NCI-H146 (cell line): ENCODE measurements at places on chromosomes 16 and 17.

DNA sequence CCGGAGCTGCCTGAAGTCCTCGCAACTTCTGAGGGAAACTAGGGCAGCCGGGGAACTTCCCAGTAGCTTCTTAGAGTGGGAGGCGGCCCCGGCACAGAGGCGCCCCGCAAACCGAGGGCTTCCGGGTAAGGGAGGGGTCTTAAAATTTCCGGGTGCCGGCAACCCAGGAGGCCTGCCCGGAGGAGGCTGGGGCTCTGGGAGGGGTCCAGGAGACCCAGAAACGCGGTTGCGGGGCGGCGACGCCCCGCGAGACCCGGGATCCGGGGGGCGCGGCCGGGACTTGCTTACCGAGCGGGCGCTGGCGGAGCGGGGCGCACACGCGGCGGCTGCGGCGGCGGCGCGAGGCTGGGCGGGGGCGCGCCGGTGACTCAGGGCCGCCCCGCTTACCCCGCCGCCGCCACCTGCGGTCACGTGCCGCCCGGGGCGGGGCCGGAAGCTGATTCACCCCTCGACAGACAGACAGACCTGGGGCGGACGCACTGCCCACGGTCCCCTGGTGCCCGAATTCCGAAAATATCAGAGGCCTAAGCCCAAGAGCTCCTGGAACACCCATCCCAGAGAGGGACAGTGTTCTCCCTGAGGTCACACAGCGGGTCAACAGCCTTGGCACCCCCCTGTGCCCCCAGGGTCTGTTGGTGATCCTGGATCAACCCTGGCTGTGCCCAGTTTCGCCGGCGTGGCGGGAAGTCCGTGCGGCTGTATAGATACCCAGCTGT is at the start of gene FAM83G:
FAM83G (minus strand) TSS at position 344 of the 716 bp plus-strand sequence. CDS start 723 bp downstream, outside the sequence.
- peak; percentile 74 for DNase-seq

- no peak for DNase-seq
Measured at GRCh38 chr16:88532434-88533241, 37.6 kb upstream of the ZC3H18 start.

DNA sequence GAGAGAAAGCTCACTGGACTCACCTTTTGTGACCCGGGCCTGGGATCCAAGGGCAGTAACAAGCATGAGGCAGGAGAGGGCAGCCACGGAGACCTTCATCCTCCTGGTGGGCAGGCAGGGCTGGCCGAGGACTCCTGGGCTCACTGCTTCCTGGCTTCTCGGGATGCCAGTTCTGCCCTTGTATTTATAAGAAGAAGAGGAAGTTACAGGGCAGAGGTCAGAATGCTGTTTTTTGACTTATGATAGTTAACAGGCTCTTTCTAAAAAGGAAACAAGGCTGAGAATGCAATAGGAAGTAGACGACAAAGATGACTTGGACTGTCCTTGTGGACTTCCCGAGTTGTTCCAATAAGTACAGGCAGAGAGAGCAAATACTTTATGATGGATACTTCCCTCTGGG is at the start of gene CCL23:
CCL23 (minus strand) TSS at position 174 of the 400 bp plus-strand sequence; CDS start at position 99, 75 bp downstream.
- DNase-seq: no peak

DNA sequence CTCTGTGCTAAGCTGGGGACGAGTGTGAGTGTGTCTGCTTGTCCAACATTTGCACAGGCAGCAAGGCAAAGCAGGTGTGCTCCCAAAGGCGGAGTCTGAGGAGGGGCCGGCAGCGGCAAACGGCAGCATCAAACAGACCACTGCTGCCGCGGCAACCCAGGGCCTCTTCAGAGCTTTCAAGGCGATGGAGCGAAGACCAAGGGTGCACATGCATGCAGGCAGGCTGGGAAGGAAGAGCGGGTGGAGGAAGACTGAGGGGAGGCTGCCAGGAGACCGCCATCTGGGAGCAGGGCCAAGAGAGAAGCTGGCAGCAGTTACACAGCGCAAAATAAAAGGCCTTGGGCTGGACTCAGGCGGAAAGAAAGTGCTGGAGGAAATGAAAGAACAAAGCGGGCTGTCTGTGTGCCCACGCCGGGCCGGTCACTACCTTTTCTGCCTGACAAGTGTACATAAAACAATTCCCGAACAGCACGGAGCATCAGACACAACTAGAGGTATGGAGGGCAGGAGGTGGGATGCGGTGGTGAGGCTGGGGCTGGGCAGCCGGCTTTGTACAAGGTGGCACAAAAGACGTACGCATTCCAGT is 8.5 kb downstream of the TIMM22 start:
- no peak for DNase-seq

GRCh38 chr17:63476459-63476853 is 405 bp upstream of the ACE start:
- peak; percentile 77 for DNase-seq

GRCh38 chr17:28744104-28744971 is 527 bp downstream of the TRAF4 start:
- peak; percentile 53 for DNase-seq

DNA sequence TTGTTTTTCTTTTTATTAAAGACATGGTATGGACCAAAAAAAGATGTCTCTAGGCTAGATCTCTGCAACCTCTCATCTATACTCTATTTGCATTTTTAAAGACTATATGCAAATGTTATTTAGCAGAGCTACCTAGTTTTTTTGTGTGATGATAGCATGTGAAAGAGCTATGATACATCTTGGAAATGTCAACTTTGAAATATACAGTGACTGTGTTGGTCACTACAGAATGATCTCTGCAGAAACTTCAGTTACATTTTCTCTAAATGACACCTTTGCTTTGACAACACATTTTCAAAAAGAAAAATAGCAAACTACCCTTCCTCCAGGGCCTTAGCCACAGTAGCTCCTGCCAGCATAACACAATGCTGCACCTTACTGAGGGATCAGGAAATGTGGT is 86.6 kb downstream of the PRKCB start:
- no peak for DNase-seq

- no peak for DNase-seq
Measured at GRCh38 chr16:30092373-30093010, 768 bp upstream of the TBX6 start.

GRCh38 chr17:39596543-39597267 is 11.0 kb downstream of the NEUROD2 start:
- DNase-seq: no peak

- DNase-seq: no peak
Measured at GRCh38 chr17:62597920-62598319, 29.6 kb upstream of the MRC2 start.

DNA sequence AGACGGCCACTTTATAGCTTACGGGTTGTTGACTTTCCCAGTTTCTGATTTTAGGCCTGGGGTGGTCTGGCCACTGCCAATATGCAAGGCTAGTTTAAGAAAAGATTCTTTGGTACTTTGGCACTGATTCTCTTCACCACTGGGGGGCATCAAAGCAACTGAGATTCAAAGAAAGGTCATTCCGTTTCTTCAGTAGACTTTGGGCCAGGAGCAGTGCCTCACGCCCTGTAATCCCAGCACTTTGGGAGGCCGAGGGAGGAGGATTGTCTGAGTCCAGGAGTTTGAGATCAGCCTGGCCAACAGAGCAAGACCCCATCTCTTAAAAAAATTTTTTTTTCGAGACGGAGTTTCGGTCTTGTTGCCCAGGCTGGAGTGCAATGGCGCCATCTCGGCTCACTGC is 53.0 kb downstream of the RPA1 start:
- peak; percentile 20 for DNase-seq

DNA sequence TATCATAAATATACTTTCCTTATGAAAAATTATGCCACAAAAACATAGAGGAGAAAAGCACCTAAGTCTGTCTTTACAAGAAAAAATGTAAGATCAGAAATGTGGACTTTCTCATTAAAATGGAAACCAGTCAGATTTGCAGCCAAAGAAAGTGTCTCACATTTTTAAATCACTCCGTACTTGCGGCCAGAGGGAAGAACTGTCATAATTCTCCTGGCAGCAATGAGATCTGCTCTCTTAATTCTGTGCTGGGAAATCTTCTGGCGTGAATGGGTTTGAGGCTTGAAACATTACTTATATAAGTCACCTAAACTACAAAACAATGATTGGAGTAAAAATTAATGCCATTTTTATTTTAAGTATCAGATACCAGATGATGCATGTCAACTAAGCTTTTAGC is 10.7 kb downstream of the C16orf95 start:
- DNase-seq: no peak

- DNase-seq: no peak
Measured at GRCh38 chr16:88798772-88799455, 4.7 kb upstream of the CDT1 start.
